ENCODE measurements at places on chromosomes 12 and 14. TPM values are rescaled to one million over a fixed set of nuclear protein-coding genes. Genes with fewer than 3 reads are reported as not detected.

The SPTB gene
- total RNA-seq = 89.3 TPM

The RIPK3 gene
- 4.3 TPM for total RNA-seq

The CIROP gene
- total RNA-seq = not detected

The GPR162 gene
- total RNA-seq = 13.5 TPM

The KCNH3 gene
- total RNA-seq = 7.9 TPM

The FITM1 gene
- total RNA-seq = 39.1 TPM

The PRPH gene
- total RNA-seq = 0.18 TPM

The WNT1 gene
- not detected for total RNA-seq

The AHNAK2 gene
- 2.6 TPM for total RNA-seq
